ENCODE measurements at places on chromosomes 6 and 20.
A peak's percentile ranks its signal among the peaks of the same experiment; 100 is the strongest.

GRCh38 chr6:141110481-141110880 is 1022.2 kb upstream of the GJE1 start:
- no peak for DNase-seq

DNA sequence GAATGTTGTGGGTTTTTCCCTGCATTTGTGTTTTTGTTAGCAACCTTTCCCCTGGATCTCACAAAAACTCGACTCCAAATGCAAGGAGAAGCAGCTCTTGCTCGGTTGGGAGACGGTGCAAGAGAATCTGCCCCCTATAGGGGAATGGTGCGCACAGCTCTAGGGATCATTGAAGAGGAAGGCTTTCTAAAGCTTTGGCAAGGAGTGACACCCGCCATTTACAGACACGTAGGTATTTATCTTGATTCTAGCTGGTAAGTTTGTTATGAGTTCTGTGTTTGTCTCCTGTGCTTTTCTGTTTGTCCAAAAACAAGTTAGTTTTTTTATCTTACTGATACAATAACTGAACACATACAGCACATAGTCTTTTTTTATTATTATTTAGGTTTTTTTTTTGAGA is 3.0 kb downstream of the SLC25A27 start:
- DNase-seq: no peak

GRCh38 chr6:14224359-14225103 is 107.0 kb downstream of the CD83 start:
- no peak for DNase-seq

GRCh38 chr6:41747256-41748101 is at the start of gene PGC:
Gene PGC, minus strand, starts transcription at chr6:41747397. Its CDS starts 63 bp downstream, at chr6:41747334.
- no peak for DNase-seq

DNA sequence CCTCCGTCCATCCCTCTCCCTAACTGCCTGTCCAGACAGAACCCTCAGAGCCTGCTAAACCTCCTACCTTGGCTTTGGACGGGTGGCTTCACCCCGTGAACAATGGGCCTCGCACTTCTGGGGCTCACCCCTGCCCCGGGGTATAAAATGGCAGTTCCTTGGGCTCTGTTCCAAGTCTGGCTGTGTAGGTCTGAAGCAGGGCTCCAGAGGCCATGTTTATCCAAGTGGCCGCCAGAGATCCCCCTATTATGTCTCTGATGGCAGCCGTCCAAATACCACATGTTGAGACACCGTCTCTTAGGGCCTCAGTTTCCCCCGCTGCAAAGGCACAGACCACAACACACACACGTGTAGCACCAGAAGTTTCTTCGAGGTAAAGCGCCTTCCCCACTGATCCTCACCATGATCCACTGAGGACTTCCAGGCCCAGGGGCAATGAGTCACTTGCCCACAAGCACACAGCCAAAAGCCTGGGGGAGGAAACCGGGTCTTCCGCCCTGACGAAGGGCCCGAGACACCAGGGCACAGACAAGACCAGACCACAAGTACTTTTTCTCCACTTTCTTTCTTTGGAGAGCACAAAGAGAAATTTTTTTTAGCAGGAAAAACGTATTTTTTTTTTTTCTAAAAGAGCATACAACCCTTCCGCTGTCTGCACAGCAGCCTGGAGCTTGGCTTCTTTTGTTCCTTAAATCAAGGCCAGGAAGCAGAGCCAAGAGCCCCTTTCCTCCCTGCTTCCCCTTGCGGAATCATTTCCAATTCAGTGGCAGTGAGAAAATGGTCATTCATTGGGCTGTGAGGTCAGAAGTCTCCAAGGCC is 11.8 kb downstream of the CPNE5 start:
- DNase-seq: peak; percentile 23

DNA sequence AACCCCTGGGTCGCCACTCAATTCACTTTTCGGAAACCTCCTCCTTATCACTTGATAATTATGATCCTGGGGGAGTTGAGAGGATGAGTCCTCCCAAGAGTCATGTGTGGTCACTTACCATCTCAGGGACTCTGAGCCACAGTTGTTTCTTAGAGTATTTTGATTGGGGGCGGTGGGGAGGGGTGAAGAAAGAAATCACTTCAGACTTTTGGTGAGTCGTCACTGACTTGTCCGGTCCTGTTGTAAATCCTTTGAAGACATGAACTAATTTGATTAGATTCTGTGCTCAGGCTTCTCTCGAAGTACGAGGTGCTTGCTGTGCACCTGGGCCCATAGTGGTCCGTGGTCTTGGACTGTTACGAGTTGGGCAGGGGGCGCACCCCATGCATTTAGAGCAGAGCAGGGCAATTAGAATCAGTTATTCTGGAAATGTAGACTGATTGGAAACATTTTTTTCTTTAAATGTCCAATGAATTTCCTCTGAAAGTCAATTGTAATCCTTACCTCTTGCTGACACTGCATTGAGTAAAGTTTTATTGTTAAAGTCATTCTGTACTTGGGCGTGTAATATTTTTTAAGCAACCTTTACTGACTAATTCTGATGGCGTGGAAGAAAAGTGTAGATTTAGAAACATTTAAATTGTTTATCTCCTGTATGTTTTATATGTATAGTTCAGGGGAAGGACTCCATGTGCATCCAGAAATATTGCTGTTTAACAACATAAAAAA is 173.4 kb downstream of the SLC16A10 start:
- no peak for DNase-seq

GRCh38 chr6:169302255-169302654 is 48.6 kb upstream of the THBS2 start:
- DNase-seq: no peak

DNA sequence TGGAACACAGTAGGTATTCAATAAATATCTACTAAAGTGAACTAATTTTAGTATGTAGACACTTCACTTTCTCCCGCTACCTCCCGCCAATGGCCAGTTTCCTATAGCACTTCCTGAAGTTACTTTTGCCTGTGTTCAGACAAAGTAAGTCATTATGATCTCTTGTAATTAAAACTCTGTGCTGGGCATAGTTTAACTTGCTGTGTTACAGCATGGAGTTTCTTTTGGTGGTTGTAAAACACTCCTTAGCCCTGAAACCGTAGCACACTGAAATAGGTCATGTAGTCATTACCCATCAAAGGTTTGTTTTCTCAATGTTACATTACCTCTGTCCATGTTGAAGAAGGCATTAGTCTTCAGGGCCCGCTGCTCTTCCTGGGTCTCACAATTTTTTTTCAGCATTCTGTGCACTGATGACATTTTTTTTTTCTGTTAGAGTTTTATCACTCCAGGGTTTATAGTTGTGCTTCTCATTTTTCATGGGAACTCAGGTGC is 54.0 kb upstream of the CENPW start:
- DNase-seq: no peak
